Activated CD8-positive, alpha-beta memory T cell treated with anti-CD3 and anti-CD28 coated beads, Interleukin-2, amount 10 ng/mL, durations not matched to agents 7 days and 5 days (primary cell): ENCODE measurements at places on chromosomes 3 and 15. TPM values are rescaled to one million over a fixed set of nuclear protein-coding genes. Genes with fewer than 3 reads are reported as not detected.
A peak's percentile ranks its signal among the peaks of the same experiment; 100 is the strongest.

GRCh38 chr3:59013611-59014010 is 36.2 kb downstream of the CFAP20DC start:
- no peaks in the 10 kb centered on the region for H3K36me3 ChIP-seq
- DNase-seq: no peak
- H3K27ac ChIP-seq: no peak overlapping the region
- H3K4me1 ChIP-seq: no peaks in the 10 kb centered on the region
- H3K4me3 ChIP-seq: no peak overlapping the region
- peaks cover 2% of the 10 kb centered on the region for H3K27me3 ChIP-seq

GRCh38 chr15:77897896-77898406 is 179.6 kb downstream of the TBC1D2B start:
- no peaks in the 10 kb centered on the region for H3K27me3 ChIP-seq
- no peak overlapping the region for H3K4me3 ChIP-seq
- no peaks in the 10 kb centered on the region for H3K36me3 ChIP-seq
- H3K27ac ChIP-seq: no peak overlapping the region
- no peaks in the 10 kb centered on the region for H3K4me1 ChIP-seq
- DNase-seq: no peak

- H3K4me1 ChIP-seq: peaks cover 12% of the 10 kb centered on the region
- peak; percentile 84 for DNase-seq
- H3K4me3 ChIP-seq: no peak overlapping the region
- H3K27ac ChIP-seq: no peak overlapping the region
These were observed 2.0 kb upstream of the SEMA3G start for GRCh38 chr3:52446631-52447511.

DNA sequence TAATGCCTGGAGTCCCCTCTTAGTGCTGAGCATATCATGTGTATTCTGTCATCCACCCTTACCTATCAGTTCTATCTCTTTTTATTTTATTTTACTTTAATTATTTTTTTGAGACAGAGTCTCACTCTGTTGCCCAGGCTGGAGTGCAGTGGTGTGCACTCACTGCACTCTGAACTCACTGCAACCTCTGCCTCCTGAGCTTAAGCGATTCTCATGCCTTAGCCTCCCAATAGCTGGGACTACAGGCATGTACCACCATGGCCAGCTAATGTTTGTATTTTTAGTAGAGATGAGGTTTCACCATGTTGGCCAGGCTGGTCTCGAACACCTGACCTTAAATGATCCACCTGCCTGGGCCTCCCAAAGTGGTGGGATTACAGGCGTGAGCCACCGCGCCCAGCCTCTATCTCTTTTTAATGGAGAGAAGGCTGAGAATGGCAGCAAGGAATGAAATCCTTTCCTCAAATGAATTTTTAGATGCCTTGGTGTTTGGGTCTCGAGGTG is 11.4 kb downstream of the SACM1L start:
- no peaks in the 10 kb centered on the region for H3K27me3 ChIP-seq
- DNase-seq: no peak
- no peak overlapping the region for H3K4me3 ChIP-seq

The SSUH2 gene
- total RNA-seq: not detected

The CALML4 gene
- 13.1 TPM for total RNA-seq

The MAN2C1 gene
- total RNA-seq: 170 TPM
